Activated CD4-positive, alpha-beta T cell treated with anti-CD3 and anti-CD28 coated beads, Interleukin-2, amount 50 U/mL, for 16 hours (primary cell): ENCODE measurements at places on chromosomes 1 and 21.

GRCh38 chr1:53959664-53960250, 13.6 kb downstream of the LRRC42 start:
- peak; percentile 46 for DNase-seq

DNA sequence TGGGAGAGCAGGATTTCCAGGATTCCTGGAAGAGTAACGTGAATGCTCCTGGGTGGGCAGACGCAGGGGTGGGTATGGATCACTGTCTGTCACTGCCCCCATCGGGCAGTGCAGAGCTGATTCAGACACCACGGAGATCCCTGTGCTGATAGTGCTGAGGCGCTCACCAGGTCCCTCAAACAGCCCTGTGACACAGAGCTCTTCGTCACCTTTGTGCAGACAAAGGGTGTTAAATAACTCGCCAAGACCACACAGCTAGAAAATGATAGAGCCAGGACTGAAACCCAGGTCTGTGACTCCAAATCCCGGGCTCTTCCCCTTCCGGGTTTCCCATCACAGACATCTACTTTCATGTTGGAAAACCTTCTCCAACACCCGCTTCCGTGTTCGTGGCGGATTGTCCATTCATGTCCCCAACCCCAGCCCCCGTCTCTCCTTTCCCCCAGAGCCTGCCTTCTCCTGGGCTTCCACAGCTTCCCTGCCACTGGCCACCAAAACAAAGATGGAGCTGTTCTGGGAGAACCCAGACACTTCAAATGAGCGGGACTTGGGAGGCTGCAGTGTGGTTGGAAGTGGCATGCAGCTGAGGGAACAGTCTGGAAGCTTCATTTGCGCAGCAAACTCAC, 2.6 kb downstream of the EFHD2 start:
- peak; percentile 67 for DNase-seq

GRCh38 chr21:36640721-36641244, 58.1 kb upstream of the SIM2 start:
- no peak for DNase-seq

DNA sequence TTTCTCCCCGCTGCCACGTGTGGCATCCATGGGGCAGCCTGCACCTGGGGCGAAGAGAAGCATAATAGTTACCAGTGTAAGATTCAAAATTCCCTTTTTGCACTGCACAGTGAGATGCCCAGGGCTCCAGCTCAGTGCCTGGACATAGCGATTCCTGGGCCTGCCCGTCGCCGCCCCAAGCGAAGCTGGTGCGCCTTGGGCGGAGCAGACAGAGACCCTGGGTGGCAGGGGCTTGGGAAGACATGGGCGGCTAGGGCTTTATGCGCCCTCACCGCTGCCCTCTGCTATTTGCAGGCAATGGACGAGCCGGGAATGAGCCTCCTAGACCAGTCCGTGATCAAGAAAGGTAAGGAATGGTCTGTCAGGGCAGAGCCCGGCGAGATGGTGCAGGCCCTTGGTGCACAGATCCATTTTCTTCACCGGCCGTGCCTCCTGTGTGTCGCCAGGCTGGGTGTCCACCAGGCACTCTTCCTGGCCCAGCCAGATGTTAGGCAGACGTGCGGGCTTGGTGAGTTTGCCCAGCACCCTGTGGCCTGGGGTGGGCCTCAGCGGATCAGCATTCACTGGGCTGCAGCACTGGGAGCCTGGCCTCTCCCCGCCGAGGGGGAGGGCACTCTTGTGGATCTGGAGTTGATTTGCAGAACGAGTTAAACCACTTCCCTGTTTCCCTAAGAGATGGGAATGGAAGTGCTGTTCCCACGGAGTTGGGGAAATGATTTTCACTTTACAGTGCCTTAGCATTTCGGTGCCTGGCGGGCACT, 1.7 kb downstream of the TFAP2E start:
- DNase-seq: no peak

DNA sequence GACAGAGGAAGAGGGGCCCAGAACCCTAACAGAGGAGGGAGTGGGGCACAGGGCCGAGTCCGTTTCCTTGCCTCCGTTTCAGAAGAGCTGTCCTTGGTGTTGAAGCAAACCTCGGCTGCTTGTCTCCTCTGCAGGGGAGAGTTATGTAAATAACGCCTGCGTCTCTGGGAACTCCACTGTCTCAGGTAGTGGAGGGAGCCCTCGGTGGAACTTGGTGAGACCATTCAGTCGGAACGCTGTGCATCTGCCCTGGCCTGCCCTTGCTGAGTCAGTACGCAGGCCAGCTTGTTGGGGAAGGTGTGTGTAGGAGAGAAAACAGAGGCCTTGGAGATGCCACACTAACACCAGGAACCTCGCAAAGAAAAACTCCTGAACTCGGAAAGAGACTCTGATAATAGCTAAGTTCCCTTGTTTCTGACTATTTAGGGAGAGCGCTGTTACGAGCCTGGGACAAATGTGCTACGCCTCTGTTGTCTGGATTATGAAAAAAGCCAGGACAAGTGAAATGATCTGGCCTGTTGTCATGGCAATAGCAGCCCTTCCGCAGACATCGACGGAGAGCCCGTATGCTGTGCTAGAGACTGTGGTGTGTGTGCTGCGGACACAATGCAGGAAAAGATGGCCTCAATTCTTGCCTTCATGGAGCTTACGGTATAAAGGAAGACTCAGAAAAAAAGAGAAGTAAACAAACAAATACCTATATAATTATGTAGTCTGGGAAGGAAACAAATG, 94.6 kb upstream of the AKT3 start:
- no peak for DNase-seq

GRCh38 chr1:84749427-84749826, 59.2 kb upstream of the SSX2IP start:
- peak; percentile 58 for DNase-seq

DNA sequence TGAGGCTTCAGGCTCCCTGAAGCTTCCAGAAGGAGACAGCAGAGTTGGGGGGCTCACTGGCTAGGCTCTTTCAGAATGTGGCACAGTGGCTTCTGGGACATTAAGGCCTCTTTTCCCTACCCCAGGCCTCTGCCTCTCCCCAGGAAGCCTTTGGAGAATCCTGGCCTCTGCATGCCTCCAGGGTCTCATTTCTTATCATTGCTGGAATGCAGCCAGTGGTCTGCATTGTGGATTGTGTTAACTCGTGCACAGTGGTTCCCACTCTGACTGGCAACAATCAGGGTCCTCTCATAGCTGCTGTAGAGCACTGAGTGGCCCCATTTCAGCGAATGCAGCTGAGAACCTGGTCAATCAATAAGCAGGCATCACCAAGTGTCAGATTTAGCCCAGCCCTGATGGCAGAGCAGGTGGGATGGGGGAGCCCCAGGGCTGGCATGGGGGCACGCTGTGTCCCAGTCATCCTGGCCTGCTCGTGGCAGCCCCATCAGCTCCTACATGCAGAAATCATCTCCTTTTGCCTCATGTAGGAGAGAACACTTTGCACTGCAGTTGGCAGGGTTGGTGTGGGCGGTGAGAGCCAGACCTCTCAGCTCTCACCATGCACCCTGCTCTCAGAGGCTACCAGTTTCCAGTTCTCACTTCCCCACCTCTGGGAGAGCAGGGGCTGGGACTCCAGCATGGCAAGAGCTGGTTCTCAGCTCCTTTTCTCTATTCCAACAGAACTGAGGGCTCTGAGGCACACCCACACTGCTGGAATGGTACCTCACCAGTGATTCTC, 13.4 kb downstream of the ADORA1 start:
- no peak for DNase-seq

GRCh38 chr1:115138973-115139372, 49.7 kb upstream of the TSPAN2 start:
- DNase-seq: peak; percentile 72
